Endodermal cell (in vitro differentiated cells): ENCODE measurements at places on chromosomes 4 and X.
A peak's percentile ranks its signal among the peaks of the same experiment; 100 is the strongest.

DNA sequence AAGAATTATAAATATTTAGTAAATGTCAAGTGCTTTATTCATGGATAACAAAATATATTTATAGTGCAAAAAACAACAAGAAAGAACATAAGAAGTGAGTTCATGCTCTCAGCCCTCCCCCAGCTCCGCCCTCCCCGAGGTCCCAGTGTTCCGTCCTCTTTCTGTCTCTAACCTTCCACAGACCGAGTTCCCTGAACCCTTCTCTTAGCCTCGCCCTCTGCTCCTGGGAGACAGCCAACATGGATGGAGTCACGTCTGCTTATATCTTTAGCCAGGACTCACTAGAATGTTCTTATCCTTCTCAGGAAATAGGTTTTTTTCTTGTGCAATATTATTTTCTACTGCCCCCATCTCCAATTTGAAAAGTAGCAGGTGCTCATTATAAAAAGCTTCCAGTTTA lies 40.1 kb upstream of the HELT start:
- no peak for DNase-seq

- no peak for DNase-seq
Measured at GRCh38 chr4:87356832-87357526, 34.0 kb downstream of the HSD17B11 start.

DNA sequence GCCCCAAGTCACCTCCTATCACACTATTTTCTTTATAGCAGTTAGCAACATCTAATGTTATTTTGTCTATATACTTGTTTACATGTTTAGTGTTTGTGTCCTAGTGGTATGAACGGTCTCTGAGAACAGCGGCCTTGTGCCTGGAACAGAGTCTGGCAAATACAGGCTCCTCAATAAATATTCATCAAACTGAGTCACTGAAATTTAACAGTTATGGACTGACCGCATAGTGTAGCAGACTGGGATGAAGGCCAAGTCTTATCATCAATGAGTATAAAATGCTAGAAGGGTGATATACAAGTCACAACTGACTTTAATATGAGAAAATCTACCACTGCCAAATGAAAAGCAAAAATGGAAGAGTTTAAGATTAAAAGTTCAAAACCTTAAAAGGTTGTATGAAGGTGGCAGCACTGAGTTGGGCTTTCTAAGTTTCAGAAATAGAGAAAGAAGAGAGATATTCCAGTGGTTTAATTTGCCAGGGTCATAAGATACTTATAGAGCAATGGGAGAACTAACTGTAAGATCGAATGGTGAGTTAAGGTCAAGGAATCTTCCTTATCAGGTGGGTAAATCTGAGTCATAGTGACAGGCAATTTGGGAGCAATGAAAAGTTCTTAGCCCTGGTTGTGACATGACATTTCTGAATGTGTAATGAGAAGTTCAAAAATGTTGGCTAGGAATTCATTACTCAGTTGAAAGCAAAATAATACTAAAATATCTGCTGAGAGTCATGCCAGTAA lies 34.9 kb downstream of the ELOVL6 start:
- no peak for DNase-seq

GRCh38 chr4:38733663-38734062 lies 49.1 kb downstream of the TLR10 start:
- no peak for DNase-seq

- no peak for DNase-seq
Measured at GRCh38 chrX:150913511-150913910, 15.0 kb upstream of the CD99L2 start.

DNA sequence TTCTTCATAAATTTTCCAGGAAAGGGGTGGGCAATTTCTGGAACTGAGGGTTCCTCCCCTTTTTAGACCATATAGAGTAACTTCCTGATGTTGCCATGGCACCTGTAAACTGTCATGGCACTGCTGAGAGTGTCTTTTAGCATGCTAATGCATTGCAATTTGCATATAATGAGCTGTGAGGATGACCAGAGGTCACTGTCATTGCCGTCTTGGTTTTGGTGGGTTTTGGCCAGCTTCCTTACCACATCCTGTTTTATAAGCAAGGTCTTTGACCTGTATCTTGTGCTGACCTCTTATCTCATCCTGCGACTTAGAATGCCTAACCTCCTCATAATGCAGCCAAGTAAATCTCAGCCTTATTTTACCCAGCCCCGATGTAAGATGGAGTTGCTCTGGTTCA lies 577.8 kb downstream of the NLGN4X start:
- DNase-seq: peak; percentile 58

- no peak for DNase-seq
Measured at GRCh38 chr4:35608205-35608604, 636.1 kb downstream of the ARAP2 start.

DNA sequence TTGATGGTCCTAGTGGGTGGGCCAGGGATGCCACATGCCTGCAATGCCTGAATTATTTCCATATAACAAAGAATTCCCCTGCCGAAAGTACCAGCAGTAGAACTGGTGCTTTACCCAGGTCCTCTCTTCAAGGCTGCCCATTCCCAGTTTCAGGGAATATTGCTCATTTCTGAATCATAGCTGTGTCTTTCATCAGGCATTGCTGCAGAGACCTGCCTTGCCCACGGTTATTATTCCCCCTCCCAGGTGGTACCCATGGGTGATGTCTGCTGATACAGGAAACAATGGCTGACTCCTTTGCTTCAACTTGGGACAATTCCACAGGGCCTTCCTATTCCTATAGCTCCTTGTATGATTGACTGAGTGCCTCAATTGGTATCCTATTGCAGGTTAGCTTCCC lies 9.7 kb upstream of the IQCM start:
- DNase-seq: no peak

DNA sequence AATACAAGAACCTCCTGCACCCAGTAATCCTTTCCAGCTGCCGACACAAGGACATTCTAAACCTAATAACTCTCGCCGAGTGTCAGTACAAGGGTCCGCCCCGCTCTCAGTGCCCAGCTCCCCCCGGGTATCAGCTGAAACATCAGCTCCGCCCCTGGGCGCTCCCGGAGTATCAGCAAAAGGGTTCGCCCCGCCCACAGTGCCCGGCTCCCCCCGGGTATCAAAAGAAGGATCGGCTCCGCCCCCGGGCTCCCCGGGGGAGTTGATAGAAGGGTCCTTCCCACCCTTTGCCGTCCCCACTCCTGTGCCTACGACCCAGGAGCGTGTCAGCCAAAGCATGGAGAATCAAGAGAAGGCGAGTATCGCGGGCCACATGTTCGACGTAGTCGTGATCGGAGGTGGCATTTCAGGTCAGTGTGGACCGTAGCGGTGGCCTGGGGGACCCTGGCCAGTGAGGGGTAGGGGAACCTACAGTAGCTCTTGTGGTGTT lies at the start of gene MAOA:
TSS of gene MAOA (plus strand) at position 295 of the 490 bp plus-strand sequence. CDS start at position 338, 43 bp downstream.
- peak; percentile 80 for DNase-seq

DNA sequence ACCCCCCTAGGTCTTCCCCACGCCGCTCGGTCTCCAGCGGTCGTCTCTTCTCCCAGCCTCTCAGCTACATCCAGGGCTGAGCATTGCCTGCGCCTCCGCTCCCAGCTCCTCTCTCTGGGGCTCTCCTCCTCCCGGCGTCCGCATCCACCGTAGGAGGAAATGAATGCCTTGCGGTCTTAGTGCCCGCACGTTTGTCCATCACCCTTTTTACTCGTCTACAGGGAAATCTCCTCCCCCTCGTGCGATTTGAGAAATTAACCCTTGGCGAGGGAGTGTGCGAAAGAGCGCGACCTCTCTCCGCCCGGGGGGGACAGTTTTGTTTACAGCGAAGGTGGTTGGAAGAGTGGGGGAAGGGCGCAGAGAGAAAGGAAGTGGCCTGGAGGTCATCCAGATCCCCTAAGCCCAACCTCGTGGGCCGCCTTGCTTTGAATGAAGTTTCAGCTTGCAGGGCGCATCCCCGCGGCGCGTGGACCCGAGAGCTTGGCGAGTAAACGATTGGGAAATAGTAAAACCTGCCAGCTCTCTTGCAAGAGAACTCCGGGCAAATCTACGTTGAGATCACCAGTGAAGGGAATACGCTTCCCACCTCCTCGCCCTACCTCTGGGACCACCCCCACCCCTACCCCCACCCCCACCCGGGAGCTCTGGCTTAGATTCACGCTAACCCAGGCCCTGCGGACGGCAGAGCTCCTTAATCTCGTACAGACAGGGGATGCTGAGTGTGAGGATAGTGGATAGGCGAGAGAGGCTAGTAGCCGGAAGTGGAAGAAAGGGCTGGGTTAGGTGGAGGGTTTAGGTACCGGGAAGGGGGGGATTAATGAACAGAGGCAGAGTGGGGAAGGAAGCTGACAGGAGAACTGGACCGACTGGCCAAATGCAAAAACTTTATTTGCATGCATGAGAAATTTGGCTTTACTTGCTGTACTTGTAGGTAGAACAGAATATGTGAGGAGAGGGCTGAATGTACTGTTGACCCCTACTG lies at the start of gene ELOVL6:
TSS of gene ELOVL6 (minus strand) at position 181 of the 982 bp plus-strand sequence. CDS start 280 bp downstream, outside the sequence.
- peak; percentile 95 for DNase-seq

DNA sequence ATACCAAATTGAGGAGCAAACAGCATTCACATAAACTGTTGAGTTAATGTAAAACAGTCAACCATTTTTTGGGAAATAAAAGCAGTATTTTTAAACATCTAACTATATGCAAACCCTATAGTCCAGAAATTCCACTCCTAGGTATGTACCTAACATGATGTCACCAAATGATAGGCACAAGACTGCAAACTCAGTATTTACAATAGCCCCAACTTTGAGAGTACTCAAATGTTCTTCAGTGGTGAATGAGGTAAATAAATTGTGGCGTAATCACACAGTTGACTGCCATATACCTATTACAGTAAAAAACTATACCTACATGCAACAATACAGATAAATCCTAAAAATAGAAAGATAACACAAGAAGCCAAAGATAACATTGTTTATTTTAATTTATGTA lies 1243.8 kb upstream of the ADGRL3 start:
- DNase-seq: no peak

GRCh38 chr4:168771251-168771650 lies 238.8 kb downstream of the CBR4 start:
- no peak for DNase-seq

- peak; percentile 68 for DNase-seq
Measured at GRCh38 chr4:159283696-159284095, 180.8 kb downstream of the RAPGEF2 start.

DNA sequence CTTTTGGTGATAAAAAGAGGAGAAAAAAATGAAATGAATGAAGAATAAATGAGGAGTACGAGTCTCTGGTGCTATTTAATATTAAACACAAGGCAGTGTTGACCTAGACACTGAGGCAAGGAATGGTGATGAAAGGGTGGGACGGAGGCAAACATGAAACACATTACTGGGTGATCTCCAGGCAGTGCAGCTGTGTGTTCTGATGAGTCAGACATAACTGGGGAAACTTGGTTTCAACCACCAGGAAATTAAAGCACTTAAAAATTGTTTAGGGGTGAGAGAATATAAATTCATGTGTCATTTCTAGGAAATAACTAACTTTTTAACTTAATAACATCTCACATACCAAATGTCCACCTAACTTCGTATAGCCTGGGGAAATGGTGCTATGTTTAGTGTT lies 19.7 kb upstream of the CXCL6 start:
- no peak for DNase-seq

GRCh38 chr4:38686682-38687081 lies 22.7 kb downstream of the KLF3 start:
- DNase-seq: no peak

DNA sequence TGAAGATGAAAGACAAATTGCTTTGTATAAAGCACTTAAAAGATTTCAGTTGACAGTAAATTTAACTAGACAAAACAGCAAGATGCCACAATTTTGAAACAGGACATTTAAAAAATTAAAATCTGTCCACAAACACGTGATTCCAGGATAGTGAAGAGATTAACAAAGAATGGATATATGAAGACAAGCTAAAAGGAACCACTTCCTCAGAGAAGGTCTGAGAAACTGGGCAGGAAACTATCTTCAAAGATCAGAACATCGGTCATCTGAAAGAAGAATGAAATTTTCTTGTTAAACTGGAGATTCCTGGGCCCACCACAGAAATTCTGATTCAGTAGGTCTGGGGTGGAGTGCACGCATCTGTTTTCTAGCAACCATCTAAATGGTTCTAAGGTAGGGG lies 1.4 kb downstream of the RWDD4 start:
- DNase-seq: no peak

DNA sequence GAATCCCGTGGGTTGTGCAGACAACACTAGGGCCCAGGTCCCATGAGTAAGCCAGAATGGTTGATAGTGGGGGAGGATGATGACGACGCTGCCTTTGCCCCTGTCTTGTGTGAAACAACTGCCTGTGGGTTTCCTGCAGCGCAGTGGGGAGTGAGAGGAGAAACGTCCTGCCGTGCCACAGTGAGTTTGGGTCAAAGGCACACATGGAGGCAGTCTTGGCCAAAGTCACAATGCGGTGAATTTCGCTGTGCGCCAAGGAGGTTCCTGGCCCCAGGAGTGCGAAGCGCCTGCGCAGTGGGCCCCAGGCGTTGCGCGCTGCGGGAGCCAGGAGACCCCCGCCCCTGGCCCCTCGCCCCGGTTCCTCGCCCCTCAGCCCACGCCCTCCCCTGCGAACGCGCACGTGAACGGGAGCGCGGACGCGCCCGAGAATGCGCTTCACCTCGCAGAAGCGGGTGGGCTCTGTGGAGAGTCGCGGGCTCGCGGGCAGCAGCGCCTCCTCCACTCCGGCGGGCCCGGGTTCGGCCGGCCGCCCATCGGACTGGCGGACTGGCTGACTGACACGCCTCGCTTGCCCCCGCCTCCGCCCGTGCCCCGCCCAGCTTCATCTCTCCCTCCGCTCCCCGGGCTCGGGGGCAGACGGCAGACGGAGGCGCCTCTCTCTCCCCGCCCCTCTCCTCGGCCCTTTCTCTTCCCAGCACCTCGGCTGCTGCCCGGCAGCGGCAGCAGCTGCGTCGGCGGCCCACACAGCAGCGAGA lies at the start of gene NUDT10:
TSS of gene NUDT10 (plus strand) at position 635 of the 755 bp plus-strand sequence. CDS start 144 bp downstream, outside the sequence.
- peak; percentile 92 for DNase-seq

DNA sequence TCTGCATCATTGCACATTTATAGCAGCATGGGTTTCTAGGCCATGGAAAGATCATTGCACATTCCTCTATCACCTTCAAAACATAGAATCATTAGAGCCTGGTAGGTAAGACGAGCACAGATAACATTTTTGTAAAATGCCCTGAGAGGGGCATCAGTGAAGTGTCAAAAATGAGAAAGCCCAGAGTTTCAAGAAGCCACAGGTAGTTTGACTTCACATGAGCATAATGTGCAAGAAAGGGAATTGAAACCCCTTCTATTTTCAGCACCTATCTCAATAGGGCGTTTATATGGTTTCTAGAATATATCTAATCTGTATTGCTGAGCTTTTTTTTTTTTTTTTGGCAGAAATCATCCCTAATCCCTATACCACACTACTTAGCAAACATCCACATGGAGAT lies 2441.7 kb downstream of the ARAP2 start:
- DNase-seq: no peak

GRCh38 chr4:183164963-183165362 lies 65.9 kb downstream of the WWC2 start:
- DNase-seq: no peak
